CD8-positive, alpha-beta T cell (primary cell): ENCODE measurements at places on chromosomes 13 and 19.

DNA sequence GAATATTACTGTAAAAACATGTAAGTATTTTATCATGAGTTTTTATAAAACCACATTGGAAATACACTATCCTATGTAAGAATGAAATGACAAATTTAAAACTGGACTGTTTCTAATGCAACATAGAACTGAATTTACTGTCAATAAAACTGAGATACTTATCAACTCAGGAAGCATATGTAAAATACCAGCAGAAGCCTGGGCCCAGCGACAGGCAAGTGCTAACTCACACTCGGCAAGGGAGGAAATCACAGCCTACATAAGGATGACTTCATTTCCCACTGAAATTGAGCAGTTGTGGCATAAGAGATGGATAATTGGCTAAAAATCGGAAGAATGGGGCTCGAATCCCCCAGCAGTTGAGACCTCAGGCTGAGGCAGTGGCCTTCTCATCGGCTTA lies 12.1 kb downstream of the PROZ start:
- no peak for DNase-seq

GRCh38 chr19:14366529-14366928 lies 14.7 kb upstream of the ADGRE5 start:
- peak; percentile 97 for DNase-seq

DNA sequence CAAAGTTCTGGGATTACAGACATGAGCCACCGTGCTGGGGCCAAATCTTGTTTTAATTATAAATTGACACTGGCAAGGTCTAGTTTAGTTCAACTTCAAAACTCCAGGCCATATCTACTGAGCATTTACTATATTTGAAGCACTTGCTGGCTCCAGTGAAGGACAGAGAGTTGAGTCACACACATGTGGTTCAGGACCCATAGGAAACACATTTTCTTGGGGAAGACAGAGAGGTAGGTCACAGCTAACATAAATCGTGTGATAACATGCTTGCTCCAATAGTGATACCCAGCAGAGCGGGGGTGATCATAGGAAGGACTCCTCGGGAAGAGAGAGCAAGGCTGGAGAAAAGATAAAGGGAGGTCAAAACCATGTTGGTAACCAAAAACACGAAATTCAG lies 170.6 kb upstream of the TSC22D1 start:
- DNase-seq = no peak

DNA sequence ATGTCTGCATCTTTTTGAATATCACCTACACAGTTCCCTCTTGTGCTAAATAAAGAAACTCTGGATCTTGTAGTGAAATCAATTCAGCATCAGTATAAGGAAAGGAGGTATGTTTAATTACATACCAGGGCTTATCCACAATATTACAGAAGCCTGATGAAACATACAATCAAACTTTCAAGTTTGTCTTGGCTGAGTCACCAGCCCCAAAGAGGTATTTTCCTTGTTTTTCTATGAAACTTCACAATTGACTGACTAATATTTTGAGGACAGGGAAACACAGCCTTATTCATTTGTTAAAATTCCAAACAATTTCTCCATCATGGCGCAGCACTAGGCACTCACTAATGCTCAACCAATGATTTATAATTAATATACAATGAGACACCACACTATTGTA lies 952.4 kb downstream of the PCDH17 start:
- DNase-seq = no peak

GRCh38 chr19:49061445-49061844 lies 3.2 kb downstream of the NTF4 start:
- no peak for DNase-seq

DNA sequence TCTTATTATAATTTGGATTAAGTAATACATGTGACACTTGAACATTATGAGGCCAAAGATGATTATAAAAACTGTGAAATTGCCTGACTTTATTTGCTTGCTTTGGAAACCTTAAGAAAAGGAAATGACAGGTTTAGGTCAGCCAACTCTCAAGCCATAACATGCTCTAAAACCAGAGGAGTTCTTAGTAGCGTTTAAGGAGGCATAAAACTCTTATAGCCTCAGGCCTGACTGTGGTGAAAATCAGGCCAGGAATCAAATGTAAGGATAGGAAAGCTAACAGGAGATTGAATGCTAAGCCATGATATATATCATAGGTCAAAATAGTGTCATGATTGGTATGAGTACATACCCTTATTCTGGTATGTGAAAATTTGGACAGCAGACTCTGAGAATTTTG lies 1142.4 kb upstream of the MIR17HG start:
- DNase-seq = no peak

GRCh38 chr13:44259045-44260027 lies 114.3 kb upstream of the SERP2 start:
- peak; percentile 52 for DNase-seq

DNA sequence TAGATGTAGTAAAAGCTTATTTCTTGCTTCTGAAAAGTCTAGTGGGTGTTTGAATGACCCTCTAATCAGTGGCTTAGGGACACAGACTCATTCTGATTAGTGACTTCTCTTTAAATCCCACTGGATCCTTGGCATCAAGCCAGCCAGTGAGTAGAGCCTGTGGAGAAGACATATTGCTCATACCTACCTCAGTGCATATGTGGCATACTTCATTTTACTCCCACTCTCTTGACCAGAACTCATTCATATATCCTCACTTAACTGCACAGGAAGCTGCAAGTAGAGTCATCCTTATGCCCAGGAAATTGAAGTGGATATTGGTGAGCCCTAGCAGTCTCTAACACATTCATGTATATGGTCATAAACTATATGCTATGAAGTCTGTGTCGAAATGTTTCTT lies 148.3 kb downstream of the PDS5B start:
- DNase-seq = no peak

GRCh38 chr19:50569938-50570540 lies 1.8 kb upstream of the LRRC4B start:
- no peak for DNase-seq

- no peak for DNase-seq
Measured at GRCh38 chr19:19407633-19407930, 2.1 kb downstream of the GATAD2A start.

- no peak for DNase-seq
Measured at GRCh38 chr19:18772620-18773587, 18.2 kb downstream of the COMP start.

- no peak for DNase-seq
Measured at GRCh38 chr13:95902741-95903140, 150.5 kb downstream of the UGGT2 start.

GRCh38 chr13:98142380-98143156 lies at the start of gene FARP1:
FARP1 (plus strand) TSS chr13:98143094; CDS start chr13:98213243, 70,149 bp downstream.
- peak; percentile 13 for DNase-seq

DNA sequence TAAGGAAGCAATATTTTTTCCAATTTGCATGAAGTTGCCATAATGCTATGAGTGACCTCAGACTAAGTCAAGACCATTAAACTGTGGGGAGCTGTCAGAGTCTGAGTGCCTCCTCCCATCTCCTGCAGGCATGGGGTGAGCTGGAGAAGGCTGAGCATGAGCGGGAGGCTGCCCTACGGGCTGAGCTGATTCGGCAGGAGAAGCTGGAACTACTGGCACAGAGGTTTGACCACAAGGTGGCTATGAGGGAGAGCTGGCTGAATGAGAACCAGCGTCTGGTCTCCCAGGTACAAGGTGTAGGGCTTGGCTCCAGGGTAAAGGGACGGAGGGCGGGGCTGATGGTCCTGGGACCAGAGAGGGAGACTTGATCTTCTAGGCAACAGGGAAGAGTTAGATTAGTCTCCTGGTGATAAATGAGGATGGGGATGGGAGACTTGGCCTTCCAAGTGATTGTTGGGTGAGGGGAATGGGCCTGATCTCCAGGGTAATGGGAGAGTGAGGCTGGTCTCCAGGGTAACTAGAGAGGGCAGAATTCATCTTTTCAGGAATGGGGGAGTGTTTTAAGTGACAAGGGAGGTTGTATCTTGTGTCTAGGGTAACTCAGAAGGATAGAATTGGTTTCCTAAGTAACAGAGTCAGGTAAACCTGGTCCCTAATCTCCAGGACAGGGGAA lies 36.0 kb downstream of the SPTBN4 start:
- DNase-seq = no peak

DNA sequence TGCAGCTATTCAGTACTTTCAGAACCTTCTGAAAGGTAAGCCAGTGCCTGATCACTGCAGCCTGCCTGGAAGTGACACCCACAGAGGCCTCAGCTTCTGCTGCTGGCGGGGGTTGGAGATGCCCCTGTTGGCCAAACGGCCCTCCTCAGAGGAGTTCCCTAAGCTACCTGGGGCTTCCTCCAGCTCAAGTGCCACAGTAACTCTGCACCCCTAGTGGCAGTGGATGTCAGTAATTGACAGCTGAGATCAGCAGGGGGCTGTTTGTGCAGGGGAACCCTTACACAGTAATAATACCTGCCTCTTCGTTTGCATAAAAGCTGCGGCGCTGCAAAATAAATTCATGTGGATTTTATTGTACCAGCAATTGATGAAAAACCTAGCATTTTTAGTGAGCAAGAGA lies 28.9 kb downstream of the TDRD12 start:
- no peak for DNase-seq

GRCh38 chr19:15241259-15241910 lies 9.1 kb upstream of the EPHX3 start:
- DNase-seq = no peak

- DNase-seq = no peak
Measured at GRCh38 chr13:92994056-92994455, 232.6 kb upstream of the GPC6 start.

GRCh38 chr19:16942583-16942982 lies 53.8 kb downstream of the F2RL3 start:
- no peak for DNase-seq

DNA sequence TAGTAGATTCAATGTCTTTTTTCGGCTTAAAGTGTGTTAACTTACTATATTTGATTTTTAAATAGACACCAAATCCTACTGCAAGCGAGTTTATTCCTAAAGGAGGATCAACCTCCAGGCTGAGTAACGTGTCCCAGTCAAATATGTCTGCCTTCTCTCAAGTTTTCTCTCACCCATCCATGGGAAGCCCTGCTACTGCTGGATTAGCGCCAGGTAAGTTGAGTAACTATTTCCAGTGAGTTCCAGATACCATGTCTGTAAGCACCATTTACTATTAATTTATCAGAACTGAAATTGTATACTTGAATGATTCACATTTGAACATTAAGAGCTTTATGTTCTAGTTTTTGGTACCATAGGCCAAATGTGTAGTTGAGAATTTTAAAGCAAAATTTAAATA lies 81.8 kb downstream of the PAN3 start:
- DNase-seq = no peak

DNA sequence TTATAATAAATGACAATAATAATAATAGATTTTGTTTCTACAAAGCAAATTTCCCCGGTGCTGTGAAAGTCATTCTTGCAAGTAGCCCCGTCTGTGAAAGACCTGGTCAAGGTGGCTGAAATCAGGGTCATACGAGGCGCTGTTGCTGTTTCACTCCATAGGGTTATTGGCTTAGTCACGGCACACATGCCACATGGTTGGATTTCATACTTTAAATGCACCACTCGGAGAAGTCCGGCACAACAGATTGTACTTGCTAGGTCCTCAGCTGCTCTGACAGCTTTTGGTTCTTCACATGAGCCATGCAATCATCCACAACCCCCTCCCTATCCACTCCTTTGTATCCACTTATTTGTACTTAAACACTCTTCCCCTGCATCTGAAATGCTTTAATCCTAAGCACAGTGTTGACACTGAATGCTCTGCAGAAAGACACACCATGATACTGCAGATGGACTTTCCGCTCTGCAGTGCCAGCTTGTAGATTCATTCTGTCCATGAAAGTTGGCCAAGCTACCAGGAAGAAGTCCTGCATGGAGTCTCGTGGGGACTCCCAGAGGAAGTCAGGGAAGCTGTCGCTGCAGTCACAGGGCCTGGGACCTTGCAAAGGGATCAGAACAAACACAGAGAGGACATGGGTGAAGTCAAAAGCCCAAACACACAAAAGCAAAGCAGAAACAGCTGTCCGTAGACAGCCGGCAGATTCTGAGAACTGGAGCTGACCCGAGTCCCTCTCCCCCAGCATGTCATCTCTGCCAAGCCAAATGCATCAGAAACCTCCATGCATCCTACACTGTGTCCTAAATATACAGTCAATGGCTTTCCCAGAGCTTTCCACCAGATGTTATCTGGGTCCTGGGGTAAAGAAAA lies 124.6 kb downstream of the COL4A2 start:
- no peak for DNase-seq

DNA sequence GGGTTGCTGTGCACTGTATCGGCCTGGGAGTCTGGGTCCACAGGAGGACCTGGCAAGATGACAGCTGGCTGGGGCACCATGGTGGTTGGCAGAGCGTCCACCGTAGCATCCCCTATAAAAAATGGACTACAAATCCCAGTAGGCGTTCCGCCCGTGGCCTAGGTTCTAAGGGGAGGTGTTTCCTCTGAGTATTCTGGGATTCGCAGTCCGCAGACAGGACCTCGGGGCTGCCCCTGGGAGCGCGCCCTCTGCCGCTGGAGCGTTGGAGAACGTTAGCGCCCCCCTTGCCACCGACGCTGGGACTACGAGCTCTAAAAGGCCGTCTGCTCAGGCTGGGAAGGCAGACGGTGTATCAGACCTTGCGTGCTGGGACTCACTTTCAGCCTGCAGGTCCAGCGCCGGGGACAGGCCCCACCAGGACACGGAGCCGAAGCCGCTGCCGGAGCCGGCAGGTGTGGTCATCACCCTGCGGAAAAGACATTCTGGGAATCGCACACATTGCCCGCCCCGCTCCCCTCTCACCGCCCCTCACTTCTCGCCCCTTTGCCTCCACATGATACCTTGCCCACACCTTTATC lies 372 bp downstream of the DNAAF3 start:
- DNase-seq = no peak

DNA sequence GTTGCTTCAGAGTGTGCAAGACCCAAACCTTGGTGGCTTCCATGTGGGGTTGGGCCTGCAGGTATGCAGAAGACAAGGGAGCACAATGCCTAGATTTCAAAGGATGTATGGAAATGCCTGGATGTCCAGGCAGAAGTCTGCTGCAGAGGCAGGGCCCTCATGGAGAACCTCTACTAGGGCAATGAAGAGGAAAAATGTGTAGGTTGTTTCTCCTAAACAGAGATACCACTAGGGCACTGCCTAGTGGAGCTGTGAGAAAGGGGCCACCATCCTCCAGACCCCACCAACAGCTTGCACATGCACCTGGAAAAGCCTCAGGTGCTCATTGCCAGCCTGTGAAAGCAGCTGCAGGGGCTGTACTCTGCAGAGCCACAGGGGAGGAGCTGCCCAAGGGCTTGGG lies 532.6 kb upstream of the GPC6 start:
- no peak for DNase-seq
